ENCODE measurements at places on chromosomes 1 and 21.

DNA sequence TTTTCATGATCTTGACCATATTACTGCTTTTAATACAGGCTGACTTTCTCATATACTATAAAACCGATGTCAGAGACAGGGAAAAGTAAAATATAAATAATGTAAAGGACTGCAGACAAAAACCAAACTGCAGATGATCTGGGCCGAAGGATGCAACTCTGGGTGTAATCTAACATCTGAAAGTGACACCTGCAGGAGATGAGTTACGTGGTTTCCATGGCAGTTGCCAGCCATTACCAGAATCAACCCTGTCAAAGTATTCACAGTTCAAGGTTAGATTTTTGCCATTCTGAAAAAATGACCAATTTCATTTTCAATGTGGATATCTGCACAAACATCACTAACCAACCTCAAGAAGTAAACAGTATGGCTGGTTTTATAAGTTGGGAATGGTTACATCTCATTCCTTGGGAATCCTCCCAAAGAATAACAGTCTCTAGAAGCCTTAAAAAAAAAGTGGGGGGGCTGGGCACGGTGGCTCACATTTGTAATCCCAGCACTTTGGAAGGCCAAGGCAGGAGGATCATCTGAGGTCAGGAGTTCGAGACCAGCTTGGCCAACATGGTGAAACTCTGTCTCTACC, 27.7 kb downstream of the DNAJC11 start:
- no peaks in the 10 kb centered on the region for H3K4me1 ChIP-seq
- peaks cover 39% of the 10 kb centered on the region for H3K36me3 ChIP-seq
- H3K27ac ChIP-seq = no peak overlapping the region

GRCh38 chr1:76161451-76161850, 86.9 kb downstream of the ST6GALNAC3 start:
- no peak overlapping the region for H3K4me3 ChIP-seq
- DNase-seq = no peak
- no peaks in the 10 kb centered on the region for H3K4me1 ChIP-seq
- no peaks in the 10 kb centered on the region for H3K36me3 ChIP-seq

DNA sequence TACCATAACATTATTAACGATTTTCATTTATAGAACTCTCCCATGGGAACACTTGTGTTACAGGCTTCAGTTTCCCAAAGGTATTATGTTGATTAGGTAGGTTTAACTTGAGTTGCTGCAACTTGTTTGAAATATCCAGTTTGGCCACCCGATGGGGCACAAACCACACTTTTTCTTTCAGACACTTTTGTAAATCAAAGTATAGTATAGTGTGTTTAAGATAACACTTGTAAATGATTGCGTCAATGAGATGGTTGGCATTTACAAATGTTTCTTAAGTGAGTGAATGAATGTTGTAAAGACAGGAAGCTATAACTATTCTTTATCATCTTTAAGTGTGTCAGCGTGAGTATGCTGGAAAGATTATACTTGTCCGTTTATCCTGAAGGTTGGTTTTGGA, 4.3 kb downstream of the XPR1 start:
- no peaks in the 10 kb centered on the region for H3K36me3 ChIP-seq
- no peaks in the 10 kb centered on the region for H3K27me3 ChIP-seq
- no peak for DNase-seq

GRCh38 chr1:26717017-26717491, 21.2 kb downstream of the ARID1A start:
- no peak overlapping the region for H3K4me3 ChIP-seq
- no peak overlapping the region for H3K27ac ChIP-seq
- H3K36me3 ChIP-seq = peaks cover 24% of the 10 kb centered on the region
- DNase-seq = no peak
- no peaks in the 10 kb centered on the region for H3K27me3 ChIP-seq

DNA sequence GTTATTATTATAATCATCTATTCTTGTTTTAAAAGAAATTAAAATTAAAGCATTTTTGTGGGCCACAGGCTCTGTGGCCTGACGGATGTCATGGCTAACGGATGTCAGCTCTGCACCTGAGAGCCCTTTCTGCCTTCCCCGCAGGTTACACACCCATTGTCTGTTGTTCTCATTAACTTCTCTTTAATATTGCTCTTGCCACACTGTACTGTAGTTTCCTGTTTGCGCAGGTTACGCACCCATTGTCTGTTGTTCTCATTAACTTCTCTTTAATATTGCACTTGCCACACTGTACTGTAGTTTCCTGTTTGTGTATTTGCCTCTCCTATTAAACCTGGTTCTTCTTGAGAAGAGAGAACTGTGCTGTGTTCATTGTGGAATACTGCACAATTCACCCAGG, 294.4 kb upstream of the PLXNA2 start:
- no peaks in the 10 kb centered on the region for H3K36me3 ChIP-seq
- no peak for DNase-seq
- no peak overlapping the region for H3K27ac ChIP-seq
- H3K4me1 ChIP-seq = no peaks in the 10 kb centered on the region
- no peak overlapping the region for H3K4me3 ChIP-seq
- peaks cover 3% of the 10 kb centered on the region for H3K27me3 ChIP-seq

- peaks cover 5% of the 10 kb centered on the region for H3K36me3 ChIP-seq
- no peaks in the 10 kb centered on the region for H3K27me3 ChIP-seq
These were observed 1.1 kb downstream of the LRRC8C start for GRCh38 chr1:89633800-89634625.

DNA sequence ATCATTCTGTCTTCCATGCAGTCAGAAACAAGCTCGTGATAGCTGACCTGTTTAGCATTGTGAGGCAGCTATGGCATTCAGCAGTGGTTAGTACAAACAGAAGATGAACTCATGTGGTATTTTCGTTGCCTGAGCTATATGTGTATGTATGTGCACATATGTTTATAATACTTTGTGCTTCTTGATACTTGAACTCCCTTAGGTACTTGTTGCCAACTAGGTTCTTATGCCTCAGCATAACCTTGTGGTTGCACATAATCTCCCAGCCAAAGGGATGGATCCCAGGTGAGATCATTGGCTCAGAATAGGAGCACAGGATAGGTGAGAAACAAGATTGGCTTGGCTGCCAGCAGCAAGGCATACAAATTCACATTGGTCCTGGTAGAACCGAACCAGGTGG, 86.1 kb downstream of the VPS26C start:
- H3K27me3 ChIP-seq = no peaks in the 10 kb centered on the region
- H3K27ac ChIP-seq = no peak overlapping the region
- no peak for DNase-seq
- peaks cover 66% of the 10 kb centered on the region for H3K36me3 ChIP-seq

GRCh38 chr1:51214615-51215131, 21.4 kb upstream of the RNF11 start:
- no peaks in the 10 kb centered on the region for H3K36me3 ChIP-seq
- peaks cover 7% of the 10 kb centered on the region for H3K4me1 ChIP-seq
- H3K27ac ChIP-seq = no peak overlapping the region
- DNase-seq = no peak

- H3K36me3 ChIP-seq = no peaks in the 10 kb centered on the region
- no peak overlapping the region for H3K4me3 ChIP-seq
- H3K4me1 ChIP-seq = no peaks in the 10 kb centered on the region
- no peaks in the 10 kb centered on the region for H3K27me3 ChIP-seq
- no peak overlapping the region for H3K27ac ChIP-seq
These were observed 125.4 kb downstream of the PTGER3 start for GRCh38 chr1:70922196-70922595.

DNA sequence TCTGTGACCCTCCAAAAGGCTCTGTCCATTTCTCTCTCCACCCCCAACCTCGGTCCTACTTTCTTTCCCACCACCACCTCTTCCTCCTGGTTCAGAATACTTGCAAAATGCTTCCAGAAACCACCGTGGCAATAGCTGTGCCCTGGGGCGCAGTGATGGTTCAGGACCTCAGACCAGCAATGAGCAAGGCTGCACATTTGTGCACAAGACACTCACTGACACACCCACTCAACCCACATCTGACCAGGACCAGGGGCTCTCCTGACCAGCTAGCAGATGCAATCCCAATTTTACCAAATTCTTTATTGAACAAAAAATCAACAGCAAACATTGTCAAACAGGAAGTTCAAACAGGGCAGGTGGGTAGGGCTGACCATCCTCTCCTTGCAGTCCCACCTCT, 25.7 kb downstream of the SPOCD1 start:
- no peak overlapping the region for H3K4me3 ChIP-seq
- H3K4me1 ChIP-seq = peaks cover 19% of the 10 kb centered on the region
- no peak overlapping the region for H3K27ac ChIP-seq
- H3K36me3 ChIP-seq = no peaks in the 10 kb centered on the region

GRCh38 chr1:92820024-92820423, 11.8 kb upstream of the RPL5 start:
- no peak overlapping the region for H3K4me3 ChIP-seq
- H3K27me3 ChIP-seq = no peaks in the 10 kb centered on the region
- H3K36me3 ChIP-seq = no peaks in the 10 kb centered on the region

DNA sequence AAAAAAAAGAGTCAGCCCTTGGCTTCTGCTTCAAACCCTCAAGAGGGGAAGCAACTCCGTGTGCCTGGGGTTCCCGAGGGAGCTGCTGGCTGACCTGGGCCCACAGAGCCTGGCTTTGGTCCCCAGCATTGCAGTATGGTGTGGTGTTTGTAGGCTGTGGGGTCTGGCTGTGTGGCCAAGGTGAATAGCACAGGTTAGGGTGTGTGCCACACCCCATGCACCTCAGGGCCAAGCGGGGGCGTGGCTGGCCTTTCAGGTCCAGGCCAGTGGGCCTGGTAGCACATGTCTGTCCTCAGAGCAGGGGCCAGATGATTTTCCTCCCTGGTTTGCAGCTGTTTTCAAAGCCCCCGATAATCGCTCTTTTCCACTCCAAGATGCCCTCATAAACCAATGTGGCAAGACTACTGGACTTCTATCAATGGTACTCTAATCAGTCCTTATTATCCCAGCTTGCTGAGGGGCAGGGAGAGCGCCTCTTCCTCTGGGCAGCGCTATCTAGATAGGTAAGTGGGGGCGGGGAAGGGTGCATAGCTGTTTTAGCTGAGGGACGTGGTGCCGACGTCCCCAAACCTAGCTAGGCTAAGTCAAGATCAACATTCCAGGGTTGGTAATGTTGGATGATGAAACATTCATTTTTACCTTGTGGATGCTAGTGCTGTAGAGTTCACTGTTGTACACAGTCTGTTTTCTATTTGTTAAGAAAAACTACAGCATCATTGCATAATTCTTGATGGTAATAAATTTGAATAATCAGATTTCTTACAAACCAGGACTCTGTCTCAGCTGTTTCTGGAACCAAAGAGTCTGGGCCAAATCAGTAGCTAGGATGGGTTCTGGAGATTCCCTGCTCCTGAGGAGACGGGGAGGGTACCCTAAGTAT, 26.8 kb upstream of the KDM4A start:
- no peaks in the 10 kb centered on the region for H3K36me3 ChIP-seq
- no peak for DNase-seq
- no peak overlapping the region for H3K4me3 ChIP-seq
- H3K4me1 ChIP-seq = no peaks in the 10 kb centered on the region
- H3K27ac ChIP-seq = no peak overlapping the region
- no peaks in the 10 kb centered on the region for H3K27me3 ChIP-seq

GRCh38 chr1:208100906-208101305, 143.3 kb downstream of the PLXNA2 start:
- no peak overlapping the region for H3K4me3 ChIP-seq
- H3K36me3 ChIP-seq = no peaks in the 10 kb centered on the region
- no peaks in the 10 kb centered on the region for H3K4me1 ChIP-seq
- no peak for DNase-seq
- H3K27me3 ChIP-seq = no peaks in the 10 kb centered on the region
- H3K27ac ChIP-seq = no peak overlapping the region

DNA sequence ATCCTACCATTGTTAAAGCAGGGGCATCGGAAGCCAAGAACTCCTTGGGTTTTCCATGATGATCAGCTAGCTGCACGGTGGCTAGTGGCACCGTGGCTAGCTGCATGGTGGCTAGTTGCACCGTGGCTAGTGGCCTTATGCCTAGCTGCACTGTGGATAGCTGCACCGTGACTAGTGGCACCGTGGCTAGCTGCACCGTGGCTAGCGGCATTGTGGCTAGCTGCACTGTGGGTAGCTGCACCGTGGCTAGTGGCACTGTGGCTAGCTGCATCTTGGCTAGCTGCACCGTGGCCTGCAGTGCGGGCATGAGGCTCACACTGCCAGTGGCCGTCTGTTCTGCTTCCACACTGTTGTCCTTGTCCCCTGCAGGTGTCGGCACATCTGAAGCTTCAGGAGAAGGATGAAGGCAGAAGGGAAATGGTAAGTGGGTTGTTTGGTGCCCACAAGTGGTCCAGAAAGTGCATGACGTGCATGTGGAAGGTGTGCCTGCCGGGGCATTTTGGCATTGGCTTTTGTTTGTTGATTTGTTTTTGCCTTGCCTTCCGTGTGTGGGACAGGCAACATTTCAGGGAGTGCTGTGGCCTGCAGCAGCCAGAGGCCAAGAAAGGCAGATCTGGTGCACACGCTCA, 38.6 kb downstream of the TFF3 start:
- peaks cover 61% of the 10 kb centered on the region for H3K36me3 ChIP-seq
- DNase-seq = no peak
- H3K4me3 ChIP-seq = no peak overlapping the region
- no peaks in the 10 kb centered on the region for H3K27me3 ChIP-seq

DNA sequence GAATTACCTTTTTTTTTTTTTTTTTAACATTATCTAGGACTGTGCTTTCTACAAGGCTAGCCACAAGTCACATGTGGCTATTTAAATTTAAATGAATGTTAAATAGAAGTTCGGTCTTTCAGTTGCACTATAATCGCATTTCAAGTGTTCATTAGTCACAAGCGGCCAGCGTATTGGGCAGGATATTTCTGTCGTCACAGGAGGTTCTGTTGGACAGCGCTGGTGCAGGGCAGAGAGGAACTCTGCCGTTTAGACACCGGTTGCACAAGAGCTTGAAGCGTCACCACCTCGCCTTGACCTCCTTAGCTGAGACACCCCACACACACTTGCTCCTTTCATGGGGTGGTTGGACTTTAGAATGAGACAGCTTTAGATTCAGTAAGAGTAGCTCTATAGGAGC, 64.1 kb downstream of the BACE2 start:
- H3K27me3 ChIP-seq = no peaks in the 10 kb centered on the region
- H3K4me3 ChIP-seq = no peak overlapping the region
- DNase-seq = no peak
- H3K4me1 ChIP-seq = no peaks in the 10 kb centered on the region
- H3K27ac ChIP-seq = no peak overlapping the region

DNA sequence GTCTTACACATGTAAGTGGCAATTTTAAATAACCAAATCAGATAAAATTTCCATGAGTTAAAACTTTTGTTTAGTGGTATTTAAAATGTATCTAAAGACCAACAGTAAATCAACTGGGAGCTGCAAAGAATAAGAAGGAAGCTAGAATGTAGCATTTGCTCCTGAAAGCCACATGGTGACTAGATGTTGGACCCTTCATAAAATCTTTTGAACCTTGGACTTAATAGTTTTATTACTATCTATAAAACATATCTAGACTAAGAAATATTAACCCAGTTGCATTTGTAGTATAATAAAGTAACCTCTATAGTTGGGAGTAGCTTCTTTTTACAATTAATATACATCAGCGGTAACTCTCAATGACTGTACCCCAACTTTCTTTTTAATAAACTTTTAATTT, 72.1 kb downstream of the UBE4B start:
- DNase-seq = no peak
- H3K36me3 ChIP-seq = peaks cover 61% of the 10 kb centered on the region
- no peaks in the 10 kb centered on the region for H3K27me3 ChIP-seq
- H3K4me1 ChIP-seq = no peaks in the 10 kb centered on the region

Measured in CD4-positive, alpha-beta T cell (primary cell).